ENCODE measurements at places on chromosomes 7 and 10.
A peak's percentile ranks its signal among the peaks of the same experiment; 100 is the strongest.

DNA sequence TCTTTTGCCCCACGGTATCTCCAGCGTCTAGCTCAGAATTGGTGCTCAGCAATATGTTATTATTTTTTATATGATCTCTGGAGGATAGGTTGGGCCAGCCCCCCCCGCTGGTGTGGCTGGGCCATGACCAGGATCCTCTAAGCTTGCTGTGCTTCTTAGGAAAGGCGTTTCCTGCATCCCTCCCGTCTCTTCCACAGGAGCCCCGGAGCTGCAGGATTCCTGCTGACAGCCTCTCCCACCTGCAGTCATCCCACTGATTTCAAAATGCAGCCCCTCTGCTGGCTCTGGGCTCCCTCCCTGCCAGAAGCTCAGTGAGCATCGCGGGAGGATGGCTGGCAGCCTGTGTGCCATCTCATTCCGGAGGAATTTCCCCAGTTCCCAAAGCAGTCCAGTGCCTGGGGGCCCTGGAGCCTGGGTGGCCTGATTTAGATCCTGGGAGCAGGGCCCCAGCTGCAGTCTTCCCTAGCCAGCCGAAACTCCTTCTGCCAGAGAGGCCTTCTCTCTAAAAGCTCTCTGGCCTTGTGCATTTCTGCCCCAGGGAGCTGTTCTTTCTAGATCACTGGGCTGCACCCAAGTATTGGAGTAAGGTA, 21.8 kb upstream of the GOLGA7B start:
- DNase-seq, result no peak

- DNase-seq, result no peak
Measured at GRCh38 chr7:99030951-99031350, 113.0 kb downstream of the SMURF1 start.

DNA sequence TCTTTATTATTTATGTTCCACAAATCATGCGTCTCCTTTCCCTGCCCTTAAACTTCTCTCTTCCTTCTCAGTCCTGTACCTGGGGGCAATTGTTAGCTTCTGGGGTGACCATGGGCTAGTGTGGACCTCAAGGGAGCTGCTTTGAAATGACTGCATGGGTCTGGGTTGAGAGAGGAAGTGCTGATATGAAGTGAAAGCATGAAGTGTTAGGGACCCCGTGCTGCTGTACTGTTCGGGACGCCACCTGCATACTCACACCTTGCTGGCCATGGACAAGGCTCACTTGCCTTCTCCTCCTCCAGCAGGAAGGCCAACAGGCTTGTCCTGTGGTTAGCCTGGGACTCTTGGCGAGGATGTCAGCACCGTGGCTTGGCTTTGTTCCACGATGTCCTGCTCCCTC, 56.7 kb downstream of the MTPN start:
- no peak for DNase-seq

DNA sequence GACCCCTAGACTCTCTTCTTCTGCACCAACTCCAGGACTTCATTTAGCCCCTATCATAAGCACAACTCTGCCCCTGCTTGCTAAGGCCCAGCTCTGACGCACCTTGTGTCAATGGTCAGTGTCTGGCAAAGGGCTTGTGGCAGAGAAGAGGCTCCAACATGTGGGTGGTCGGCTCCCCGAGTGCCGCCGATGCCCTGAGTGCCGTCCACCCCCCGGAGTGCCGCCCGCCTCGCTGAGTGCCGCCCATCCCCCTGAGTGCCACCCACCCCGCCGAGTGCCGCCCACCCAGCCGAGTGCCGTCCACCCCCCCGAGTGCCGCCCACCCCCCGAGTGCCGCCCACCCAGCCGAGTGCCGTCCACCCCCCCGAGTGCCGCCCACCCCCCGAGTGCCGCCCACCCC, 50.3 kb downstream of the ASB13 start:
- DNase-seq, result no peak

GRCh38 chr7:28435732-28436378, 23.5 kb downstream of the CREB5 start:
- no peak for DNase-seq

DNA sequence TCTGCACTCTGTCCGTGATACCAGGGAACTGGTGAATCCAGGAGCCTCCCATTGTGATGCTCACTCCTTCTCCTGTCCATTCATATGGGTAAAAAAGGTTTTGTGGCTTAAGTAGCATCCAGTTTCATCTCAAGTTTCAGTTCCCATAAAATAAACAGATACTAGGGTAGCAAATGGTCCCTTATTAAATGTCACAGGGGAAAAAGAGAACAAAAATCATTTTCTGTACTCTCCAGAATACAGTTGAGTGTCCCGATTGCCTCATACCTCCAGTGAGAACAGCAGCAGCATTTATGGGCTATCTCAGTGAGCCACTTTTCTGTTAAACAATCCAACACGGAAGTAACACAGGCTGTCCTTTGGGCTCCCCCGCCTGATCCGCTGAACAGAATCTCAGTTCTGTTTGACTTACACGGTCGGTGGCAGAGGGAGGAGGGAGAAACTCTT, 179.6 kb downstream of the CELF2 start:
- DNase-seq, result no peak

GRCh38 chr10:120067427-120067826, 174.9 kb downstream of the SEC23IP start:
- DNase-seq, result no peak

GRCh38 chr10:75400163-75400770, 1.3 kb downstream of the ZNF503 start:
- no peak for DNase-seq

DNA sequence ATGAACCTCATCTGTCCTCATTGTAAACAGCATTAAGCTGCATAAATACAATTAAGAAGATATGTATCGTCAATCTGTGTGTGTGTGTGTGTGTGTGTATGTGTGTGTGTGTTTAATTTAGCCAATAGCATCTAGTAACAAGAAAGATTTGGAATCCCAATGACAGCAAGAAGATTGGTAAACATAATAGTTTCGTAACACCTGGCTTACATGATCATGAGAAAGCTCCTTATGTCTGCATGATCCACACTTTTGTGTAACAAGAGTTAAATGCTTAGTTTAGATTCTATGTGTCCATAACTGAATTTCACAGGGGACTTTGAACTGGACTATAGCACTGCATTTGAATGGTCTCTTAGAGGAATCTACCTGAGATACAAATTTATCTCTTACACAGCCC, 191.0 kb upstream of the BET1 start:
- DNase-seq, result no peak

DNA sequence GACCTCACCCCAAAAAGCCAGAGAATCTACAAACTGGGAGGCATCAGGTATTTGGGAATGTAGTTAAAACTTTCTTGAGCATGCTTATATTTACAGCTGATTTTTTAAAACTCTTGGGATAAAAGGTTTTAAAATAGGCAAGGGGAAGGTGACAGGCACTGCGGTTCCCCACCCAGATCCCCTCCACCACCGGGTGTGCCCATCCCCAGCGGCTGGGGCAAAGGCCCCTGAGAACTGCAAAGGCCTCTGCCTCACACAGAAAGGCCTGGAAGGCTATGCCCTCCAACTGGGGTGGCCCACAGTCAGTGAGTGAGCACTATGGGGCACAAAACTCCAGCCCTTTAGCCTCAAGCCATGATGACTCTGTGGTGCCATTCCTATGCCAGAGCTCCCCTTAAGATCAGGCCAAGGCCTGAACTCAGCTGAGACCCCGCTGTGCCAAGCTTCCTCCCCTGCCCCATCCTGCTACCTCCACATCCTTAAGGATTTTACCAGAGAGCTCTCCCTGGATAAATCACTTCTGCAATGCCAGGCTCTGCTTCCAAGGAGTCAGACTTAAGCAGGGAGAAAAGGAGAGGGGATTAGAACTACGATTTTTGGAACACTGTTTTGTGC, 299.1 kb downstream of the GRID1 start:
- no peak for DNase-seq

GRCh38 chr10:133110133-133110532, 22.4 kb downstream of the ADGRA1 start:
- no peak for DNase-seq

DNA sequence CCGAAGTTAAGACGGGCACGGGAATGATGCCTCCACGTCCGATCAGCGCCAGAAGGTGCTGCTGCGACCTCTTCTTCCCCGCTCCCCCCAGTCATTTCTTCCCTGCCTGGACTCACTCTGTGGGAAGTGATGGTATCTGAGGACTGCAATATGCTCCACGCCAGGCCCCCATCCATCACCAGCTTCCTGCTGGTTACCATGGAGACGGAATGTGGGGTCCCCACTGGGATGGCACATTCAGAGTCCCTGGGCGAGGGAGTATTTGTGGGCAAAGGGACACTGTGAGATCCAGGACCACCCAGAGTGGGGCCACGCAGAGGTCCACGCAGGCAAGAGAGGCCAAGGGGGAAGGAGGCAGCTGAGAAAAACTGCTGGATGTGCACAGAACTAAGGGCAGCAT, 39.7 kb downstream of the CARD11 start:
- no peak for DNase-seq

DNA sequence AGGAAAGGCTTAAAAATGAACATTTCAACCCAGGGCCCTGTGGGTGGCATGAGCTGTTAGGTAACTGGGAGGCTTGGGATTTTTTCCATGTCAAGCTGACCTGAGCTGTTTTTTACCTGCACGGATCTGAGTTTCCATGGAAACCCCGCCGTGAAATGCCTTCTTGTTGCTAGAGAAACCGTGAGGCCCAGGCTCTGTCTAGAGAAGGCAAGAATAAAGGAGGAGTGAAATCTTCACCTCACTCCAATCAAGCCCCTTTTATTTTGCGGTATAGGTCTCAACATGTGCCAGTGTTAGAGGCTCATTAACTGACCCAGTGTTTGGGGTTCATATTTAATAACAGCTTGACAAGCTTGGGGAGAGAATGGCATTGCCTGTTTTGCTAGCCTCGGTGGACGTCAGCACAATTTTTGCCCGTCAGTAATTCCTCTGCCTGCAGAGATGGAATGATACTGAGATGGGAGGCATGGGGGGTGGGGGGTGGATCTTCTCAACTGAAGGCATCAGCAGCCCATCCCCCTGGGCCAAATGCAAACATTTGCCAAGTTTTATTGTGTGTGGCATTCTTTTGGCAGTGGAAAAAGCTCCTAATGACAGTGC, 48.9 kb upstream of the PDCD4 start:
- no peak for DNase-seq

DNA sequence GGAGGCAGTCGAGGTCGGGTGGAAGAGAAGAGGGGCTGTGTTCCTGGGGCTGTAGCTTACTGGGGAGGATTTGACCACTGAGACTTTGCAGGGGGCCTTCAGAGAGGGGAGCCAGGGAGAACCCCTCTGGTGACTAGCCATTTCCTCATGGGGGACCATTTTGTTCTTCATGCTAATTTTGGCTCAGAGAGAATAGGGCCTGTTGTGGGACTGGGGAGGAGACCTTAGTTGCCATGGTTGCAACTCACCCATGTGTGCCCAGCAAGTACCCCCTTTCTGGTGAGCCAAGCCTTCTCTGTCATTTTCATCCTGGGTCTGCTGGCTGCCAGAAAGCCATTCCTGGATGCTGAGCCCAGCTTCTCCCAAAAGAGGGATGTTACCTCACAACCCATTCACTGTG, 120.9 kb downstream of the GRK5 start:
- no peak for DNase-seq

GRCh38 chr7:1238931-1239802, 6.5 kb downstream of the UNCX start:
- no peak for DNase-seq

DNA sequence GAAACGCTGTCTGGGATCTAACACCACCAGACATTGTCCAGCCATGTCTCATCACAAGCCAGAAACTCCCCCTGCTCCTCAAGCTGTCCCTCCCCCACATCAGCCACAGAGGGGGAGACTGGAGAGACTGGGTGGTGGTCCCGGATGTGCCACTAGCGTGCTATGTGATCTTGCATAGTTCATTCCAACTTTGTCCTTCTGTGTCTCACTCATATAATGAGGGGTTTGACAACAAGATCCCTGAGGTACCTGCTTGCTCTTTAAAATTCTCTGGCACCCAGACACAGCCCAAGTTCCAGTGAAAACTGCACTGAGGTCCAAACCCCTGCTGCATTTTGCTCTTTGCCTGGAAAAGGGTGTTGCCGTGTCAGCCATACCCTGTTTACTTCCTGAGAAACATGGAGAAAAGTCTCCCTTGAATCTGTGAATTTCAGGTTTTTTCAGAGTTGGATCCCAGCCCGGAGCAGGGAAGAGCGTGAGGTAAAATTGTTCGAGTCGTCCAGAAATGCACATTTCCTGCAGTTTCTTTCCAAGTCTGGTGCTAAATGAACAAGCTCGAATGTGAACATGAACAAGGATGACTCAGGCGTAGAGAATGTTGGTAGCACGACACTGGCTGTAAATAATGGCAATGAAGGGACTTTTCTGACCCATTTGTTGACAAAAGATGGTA, 156.6 kb downstream of the CCDC3 start:
- DNase-seq, result no peak

GRCh38 chr10:129773359-129773990, 190.6 kb downstream of the EBF3 start:
- no peak for DNase-seq

GRCh38 chr10:76040107-76040829, 608.8 kb downstream of the LRMDA start:
- DNase-seq, result no peak

GRCh38 chr10:114870486-114870885, 48.9 kb downstream of the FHIP2A start:
- no peak for DNase-seq

- peak; percentile 74 for DNase-seq
Measured at GRCh38 chr10:101843032-101844021, at the start of gene KCNIP2. TSS of gene KCNIP2 (minus strand) at chr10:101843800. CDS start at chr10:101843568, 232 bp downstream.

- no peak for DNase-seq
Measured at GRCh38 chr10:116768786-116769185, 26.4 kb upstream of the HSPA12A start.

DNA sequence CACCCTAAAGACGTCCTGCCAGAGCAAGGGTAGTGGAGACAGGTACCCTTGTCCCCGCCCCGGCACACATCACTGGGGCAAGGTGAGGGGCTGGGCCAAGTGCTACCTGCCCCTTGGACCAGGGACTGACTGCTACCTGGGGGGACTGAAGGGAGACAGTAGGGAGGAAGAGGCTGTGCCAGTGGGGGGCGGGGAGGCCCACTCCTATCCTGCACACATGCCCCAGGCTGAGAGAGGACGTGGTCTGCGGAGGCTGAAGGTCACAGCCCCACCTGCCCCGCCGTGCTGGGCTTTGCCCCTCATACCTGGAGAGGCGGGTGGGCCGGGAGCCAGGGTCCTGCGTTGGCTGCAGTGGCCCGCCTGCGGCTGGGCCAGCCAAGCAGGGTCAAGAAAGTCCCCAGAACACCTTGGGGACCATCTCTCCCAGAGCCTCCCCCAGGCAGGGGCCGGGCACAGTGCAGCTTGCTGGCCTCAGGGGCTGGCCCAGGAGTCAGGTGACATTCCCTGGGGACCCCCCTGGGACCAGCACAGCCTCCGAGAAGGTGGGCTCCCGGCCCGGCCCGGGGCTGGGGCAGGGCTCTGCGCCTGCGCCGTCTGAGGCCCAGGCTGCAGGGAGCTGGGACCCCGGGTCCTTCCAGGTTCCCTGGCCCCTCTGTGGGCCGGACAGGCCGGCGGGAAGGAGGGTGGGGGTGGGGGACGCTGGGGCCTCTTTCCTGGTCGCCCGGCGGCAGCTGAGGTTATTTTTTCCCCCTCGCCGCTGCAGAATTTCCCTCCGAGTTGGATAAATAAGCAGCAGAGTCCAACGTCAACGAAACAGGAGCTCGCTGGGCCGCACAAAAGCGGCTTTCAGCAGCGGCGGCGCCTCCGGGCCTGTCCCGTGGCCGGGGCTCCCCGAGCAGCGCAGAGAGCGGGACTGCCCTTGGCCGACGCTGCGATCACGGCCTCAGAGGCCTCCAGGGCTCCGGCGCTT, 9.8 kb upstream of the FZD9 start:
- no peak for DNase-seq

All from CD4-positive, alpha-beta T cell treated with Interleukin-6 for 4 hours (primary cell).